M059J (cell line): ENCODE measurements at places on chromosomes 2 and 18.

- no peak for DNase-seq
Observed at GRCh38 chr2:72442270-72442669, 294.6 kb upstream of the CYP26B1 start.

DNA sequence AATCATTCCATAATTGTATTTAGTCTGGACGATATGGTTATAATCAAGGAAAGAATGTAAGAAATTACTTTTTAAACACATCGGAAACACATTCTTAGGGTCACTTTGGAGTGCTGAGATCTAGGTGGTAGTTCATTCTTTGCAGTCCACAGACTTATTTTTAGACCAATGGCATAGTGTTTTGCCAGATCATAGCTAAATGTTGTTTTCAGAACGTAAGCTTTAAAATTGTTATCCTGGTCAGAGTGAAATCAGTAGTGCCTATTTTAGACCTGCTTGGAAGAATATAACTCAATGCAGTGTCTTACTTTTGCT lies 4.3 kb downstream of the MYL12A start:
- DNase-seq: no peak

DNA sequence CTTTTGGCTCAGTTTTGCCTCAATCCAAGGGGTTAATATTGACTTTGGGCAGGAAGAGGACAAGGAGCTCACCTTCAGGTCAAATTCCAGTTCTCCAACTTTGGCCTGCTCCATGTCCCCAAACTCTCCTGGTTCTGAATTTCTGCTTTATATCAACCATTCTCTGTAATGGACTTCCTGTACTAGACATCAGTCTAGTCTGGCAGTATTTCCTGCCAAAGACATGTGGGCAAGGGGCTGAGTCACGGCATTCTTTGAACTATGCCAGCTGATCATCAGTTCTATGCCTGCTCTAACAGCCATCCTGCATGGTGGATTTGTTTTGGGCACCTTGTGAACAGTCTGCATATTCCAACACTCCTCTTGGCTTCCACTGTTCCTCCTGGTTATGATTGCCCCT lies 199.4 kb downstream of the ZEB2 start:
- DNase-seq: peak; percentile 84

DNA sequence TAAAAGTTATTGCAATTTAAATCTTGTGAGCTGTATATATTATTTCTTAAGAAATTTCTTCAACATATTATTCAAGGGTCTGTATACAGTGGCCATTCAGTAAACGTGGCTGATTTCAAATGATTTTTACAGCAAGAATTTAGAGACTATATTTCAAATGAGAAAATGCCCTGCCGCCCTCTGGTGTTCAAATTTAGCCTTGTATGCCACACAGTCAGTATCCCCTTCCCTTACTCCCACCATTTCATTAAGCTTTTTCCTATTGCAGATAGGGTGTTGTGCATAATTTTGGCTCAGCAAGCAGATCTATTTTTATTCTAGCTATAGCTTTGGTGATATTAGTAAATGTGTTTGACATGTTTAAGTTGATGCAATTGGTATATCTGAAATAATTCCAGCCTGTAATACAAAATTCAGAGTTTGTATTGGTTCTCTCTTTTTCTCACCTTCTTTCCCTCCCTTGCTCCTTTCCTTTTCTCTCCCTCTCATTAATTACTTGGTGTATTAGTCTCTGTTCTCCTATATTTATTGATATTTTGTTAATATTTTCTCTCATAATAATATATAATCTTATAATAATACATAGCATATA lies 22.8 kb upstream of the SCN7A start:
- DNase-seq: peak; percentile 2

DNA sequence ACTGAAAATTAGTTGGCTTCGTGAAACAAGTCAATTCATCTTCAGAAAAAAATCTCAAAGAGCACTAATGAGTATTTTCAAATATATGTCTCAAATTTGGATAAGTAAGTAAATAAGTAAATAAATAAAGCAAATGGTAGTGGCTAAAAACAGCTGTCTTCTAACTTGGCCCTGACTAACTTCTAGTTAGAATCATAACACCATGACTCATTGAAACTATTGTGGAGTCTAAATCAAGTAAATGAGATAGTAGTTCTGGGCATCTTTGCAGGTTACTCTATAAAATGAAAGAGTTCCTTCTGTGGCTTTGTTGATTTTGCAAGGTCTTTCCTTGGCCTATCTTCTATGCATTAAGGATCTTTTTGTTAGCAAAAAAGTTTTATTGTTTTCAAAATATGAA lies 110.7 kb downstream of the SLC8A1 start:
- peak; percentile 32 for DNase-seq

- DNase-seq: peak; percentile 80
Observed at GRCh38 chr2:67895227-67895941, 167.4 kb downstream of the C1D start.

DNA sequence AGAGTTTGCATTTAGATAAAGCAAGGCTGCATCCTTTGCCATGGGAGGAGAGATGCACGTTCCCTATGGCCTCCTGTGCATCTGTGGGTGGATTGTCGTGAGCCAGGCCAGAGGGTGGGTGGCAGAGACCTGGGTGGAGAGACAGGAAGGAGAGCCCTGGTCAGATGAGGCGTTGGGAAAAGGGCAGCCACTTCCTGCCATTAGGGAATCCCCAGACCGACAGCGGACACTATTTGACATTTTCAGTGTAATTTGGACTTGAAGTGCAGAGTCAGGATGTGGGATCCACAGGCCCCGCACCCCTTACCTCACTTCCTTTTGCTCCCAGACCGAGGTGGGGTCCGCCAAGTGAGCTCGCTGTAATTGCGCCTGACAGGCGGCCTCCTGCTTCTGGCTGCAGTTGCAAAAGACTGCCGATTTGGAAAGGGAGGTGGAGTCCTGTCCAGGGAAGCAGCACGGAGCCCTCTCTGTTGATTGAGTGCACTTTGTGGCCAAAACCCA lies 150.0 kb downstream of the DYSF start:
- DNase-seq: no peak
